NCI-H2081 treated with DMSO at 0.1 percent for 48 hours (cell line): ENCODE measurements at places on chromosomes 5 and 9.

DNA sequence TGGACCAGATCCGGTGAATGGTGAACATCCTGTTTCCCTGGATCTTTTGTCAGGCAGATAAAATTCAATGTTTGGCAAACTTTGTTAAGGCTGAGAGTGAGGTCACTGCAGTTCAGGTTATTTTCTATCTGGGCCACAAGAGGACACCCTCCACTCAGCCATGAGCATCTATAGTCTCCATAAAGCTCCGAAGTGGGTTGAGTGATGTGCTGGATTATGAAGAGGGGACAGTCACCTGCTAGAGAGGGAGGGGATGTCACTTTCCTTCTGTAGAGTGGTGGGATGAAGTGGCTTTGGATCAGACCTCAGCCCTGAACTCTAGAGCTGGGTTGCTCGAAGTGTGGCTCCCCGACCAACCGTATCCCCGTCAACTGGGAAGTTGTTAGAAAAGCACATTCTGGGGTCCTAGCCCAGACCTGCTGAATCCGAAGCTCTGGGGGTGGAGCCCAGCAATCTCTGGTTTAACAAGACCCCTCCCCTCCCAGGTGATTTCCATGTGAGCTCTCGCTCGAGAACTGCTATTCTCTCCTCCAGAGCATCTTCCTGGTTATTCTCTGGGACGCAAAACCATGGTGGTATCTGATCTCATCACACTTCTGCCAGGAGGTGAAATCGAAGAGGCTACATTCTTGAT is 31.8 kb upstream of the FGF1 start:
- DNase-seq, result no peak

GRCh38 chr5:5483350-5483749 is 60.9 kb downstream of the ICE1 start:
- no peak for DNase-seq

DNA sequence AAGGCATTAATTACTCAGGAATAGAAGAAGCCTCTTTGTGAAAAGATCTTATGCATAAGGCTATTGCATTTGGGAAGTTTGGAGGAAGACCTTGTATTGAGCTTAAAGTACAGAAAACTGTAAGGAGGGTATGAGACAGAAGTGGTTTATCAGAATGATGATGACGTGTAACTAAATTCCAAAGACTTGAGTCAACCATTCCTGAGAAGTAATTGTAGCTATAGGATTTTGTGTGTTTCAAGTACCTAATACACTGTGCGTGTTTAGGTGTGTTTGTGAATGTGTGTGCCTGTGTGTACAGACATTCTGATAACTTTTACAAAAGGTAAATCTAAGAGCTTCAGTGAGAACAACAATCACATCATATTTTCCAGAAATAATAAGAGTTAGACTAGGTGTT is 46.5 kb upstream of the IRX2 start:
- DNase-seq, result no peak

DNA sequence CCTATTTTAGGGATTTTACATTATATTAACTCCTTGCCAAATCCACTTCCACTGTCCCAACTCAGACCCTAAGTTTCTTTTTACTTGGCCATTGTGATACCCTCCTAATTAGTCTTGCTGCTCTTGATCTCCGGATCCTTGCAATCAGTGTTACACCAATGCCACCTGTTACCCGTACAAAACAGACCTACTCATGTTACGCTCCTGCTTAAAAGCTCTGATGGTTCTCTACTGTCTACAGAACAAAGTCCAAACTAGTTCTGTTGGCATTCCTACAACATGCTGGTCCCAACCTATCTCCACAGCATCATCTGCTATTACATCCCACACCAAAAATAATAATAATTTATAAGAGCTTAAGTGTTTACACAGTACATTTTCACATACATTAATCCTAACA is 9.8 kb downstream of the ECPAS start:
- DNase-seq, result no peak

DNA sequence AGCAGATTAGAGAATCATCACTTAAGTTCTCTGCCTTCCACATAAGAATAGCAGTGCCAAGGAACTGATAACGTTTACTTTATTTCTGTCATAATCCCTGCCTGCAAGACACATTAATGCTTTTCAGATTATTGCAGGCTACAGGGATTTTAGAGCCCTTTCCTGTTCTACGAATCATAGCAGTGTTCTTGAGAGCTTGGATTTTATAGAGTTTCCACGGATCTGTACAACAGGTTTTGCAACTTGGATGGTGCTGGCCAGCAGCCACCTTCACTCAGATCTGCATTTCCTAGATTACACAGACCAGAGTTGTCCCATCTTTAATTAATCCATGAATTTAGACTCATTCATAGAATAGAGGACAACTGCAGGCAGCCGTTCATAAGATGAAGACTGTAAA is 38.1 kb downstream of the SLC12A2 start:
- no peak for DNase-seq
